ENCODE measurements at places on chromosomes 6 and 20.

DNA sequence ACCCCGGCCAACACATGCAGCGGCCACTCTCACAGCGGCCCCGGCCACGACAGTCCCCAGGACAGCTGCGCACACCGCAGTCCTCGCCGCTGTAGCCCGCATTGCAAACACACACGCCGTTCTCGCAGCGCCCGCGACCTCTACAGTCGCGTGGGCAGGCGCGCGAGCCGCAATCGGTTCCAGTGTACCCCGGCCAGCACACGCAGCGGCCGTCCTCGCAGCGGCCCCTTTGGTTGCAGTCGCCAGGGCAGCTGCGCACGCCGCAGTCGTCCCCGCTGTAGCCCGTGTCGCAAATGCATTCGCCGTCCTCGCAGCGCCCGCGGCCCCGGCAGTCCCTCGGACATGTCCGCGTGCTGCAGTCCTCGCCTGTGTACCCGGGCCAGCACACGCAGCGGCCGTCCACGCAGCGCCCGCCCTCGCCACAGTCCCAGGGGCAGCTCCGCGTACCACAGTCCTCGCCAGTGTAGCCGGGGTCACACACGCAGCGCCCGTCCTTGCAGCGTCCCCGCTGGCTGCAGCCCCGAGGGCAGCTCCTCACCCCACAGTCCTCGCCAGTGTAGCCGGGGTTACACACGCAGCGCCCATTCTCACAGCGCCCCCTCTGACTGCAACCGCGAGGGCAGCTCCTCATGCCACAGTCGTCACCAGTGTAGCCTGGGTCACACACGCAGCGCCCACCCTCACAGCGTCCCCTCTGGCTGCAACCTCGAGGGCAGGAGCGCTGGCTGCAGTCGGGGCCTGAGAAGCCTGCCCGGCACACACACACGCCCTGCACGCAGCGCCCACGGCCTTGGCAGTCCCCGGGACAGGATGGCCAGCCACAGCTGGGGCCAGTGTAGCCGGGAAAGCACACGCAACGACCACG is 12.5 kb downstream of the TNXB start:
- no peak for DNase-seq

GRCh38 chr6:36123270-36124139 is 6.8 kb upstream of the MAPK13 start:
- DNase-seq = peak; percentile 85

DNA sequence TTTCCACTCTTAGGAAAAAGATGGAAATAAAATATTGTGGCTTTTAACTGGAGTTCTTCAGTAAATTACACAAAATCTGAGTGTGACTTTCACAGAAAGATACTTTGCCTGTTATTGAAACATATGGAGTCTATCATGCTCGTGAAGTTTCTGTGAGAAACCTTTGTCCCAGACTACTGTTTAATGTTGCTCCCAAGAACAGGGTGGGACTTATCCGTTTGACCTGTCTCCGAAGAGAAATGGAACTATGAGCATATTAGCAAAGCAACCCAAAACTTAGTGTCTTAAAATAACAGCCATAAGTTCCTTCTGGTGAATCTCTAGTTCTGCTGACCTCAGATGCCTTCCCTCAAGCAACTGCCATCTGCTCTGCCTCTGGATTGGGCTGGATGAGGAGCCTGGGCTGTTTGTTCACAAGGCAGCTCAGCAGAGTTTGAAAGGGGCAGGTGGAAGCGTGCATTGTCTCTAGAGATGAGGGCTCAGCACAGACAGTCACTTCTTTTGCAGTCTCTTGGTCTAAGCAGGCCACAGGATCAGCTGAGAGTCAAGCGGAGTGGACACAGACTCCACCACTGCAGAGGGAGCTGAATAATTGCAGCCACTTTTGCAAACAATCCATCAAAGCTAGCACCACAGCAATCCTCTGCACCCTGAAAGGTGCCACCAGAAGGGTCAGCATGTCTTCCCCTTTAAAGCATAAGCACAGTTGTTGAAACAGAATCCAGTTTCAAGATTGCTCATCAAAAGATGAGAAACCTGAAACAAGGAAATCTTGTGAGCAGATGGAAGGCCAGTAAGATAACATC is 52.8 kb downstream of the MYB start:
- DNase-seq = no peak

- no peak for DNase-seq
Measured at GRCh38 chr6:75472885-75473284, 20.7 kb downstream of the FILIP1 start.

GRCh38 chr6:163999475-164000125 is 585.1 kb downstream of the QKI start:
- DNase-seq = no peak

GRCh38 chr6:158825038-158825950 is 6.1 kb upstream of the EZR start:
- DNase-seq = no peak

- DNase-seq = no peak
Measured at GRCh38 chr20:50968289-50968688, 9.7 kb downstream of the MOCS3 start.

DNA sequence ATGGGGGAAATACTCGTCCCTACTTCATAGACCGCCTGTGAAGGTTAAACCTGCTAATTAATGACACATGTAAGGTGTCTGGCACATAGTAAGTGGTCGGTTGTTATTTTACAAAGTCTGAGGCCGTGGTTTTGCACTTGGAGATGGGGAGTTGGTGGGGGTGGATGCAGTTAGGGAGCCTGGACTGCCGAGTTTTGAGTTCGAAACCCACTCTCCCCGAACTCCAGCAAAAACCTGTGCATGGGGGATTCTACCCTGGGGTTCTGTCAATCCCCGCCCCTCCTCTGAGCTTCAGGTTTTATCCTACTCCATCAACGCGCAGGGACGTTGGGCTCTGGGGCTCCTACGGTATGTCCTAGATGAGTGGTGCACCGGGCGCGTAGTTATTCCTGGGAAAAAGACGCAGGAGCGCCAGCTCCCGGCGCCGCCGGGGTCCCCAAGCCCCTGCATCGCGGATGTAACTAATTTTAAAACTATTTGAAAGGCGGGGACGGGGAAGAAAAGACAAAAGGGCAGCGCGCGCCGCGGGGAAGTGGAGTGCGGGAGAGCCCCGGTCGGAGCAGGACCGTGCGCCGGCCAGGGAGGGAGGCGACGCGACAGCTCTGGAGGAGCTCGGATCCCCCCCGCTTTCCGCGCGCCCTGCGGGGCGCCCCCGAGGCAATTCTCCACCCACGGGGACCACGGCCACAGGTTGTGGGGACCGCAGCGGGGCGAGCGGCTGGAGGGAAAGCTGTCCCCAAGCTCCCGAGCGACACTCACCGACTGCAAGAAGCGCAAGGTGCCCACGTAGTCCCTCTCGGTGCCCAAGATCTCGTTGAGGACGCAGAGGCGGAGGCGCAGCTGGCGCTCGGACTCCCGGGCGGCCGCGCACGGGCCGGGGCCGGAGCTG is 672 bp downstream of the PREX1 start:
- DNase-seq = no peak

GRCh38 chr20:12614764-12615163 is 394.0 kb upstream of the SPTLC3 start:
- DNase-seq = no peak

DNA sequence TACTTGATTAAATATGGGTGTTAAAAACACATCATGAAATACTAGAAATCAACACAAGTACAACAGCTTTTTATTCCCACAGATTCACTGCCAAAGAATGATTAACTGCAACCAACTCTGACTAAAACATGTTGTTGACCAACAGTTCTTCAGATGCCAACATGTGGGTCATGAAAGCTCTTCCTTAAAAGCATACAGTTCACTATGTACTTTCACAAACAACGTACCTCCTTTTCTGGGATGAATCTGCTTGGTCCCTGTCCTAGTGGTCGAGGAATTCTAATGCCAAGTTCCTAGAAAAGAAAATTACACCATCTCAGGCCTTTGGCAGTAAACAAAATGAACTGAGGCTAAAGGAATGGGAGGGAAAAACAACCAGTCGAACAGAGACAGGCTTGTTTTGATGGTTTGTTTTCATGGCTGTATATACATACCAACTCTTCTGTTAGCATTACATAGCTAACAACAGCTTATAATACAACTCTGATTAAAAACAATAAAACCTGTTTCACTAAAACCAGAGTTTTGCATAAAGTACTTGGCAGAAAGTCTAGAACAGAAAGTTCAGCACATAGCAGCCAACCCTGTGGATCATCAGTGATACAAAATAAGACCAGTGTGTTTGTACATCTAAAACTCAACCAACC is 92.5 kb downstream of the SESN1 start:
- DNase-seq = no peak

Data from stimulated activated CD4-positive, alpha-beta T cell treated with anti-CD3 and anti-CD28 coated beads, Interleukin-2, amount 100 ng/mL, for 4 hours (primary cell).